ENCODE measurements at places on chromosomes 6 and 20.
A peak's percentile ranks its signal among the peaks of the same experiment; 100 is the strongest.

DNA sequence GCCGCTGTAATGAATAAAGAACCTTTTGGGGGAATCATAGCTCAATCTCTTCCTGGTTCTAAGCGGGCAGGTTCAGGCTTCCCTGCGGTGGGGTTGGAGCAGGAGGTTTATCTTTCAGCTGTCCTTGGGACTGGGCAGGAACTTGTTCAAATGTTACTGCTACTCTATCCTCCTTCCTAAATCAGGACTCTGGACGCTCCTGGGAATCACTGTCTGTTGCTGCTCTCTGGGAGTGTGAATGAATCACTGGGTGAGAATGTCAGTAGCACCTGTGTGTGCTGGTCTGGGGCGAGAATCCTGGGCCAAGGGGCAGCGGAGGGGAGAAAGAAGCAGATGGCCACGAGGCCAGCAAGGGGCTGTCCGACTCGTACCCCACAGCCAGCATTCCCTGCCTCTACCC lies 65.4 kb upstream of the ZNFX1 start:
- H3K4me1 ChIP-seq: peaks cover 9% of the 10 kb centered on the region
- H3K27ac ChIP-seq: no peak overlapping the region
- no peaks in the 10 kb centered on the region for H3K36me3 ChIP-seq
- H3K27me3 ChIP-seq: peaks cover 30% of the 10 kb centered on the region

DNA sequence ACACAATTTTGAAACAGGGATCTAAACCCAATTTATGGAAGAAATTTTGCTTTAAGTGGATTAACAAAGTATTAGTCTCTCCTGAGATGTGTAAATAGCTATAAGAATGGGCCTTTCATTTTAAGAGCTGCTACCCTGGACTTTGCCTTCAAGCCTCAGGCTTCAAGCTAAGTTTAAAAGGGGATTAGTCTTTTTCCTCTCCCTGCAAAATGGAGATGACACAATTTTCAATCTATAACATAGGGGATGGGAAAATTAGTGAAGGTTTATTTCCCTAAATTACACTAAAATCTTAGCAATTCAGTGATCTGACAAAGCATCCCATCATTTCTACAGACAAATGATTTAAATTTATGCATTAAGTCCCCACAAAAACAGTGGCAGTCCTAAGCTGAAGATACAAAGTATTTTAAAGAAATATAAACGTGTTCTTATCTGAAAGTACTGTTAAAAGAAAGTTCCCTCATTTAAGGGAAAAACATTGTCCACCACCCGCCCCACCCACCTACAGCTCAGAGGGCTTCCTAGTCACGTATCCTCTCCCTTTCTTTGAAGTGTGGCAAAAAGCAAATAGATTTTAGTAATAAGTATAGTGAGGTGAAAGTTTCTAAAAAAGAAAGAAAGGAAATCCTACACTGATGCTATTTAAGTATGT lies 14.5 kb downstream of the ARHGAP18 start:
- DNase-seq: no peak
- H3K27me3 ChIP-seq: no peaks in the 10 kb centered on the region
- no peaks in the 10 kb centered on the region for H3K36me3 ChIP-seq
- peaks cover 15% of the 10 kb centered on the region for H3K4me1 ChIP-seq

- no peak overlapping the region for H3K27ac ChIP-seq
- no peaks in the 10 kb centered on the region for H3K36me3 ChIP-seq
Observed at GRCh38 chr6:170203212-170203611, 87.7 kb downstream of the DLL1 start.

- H3K4me3 ChIP-seq: no peak overlapping the region
- H3K27me3 ChIP-seq: peaks cover 23% of the 10 kb centered on the region
- H3K27ac ChIP-seq: no peak overlapping the region
- peaks cover 2% of the 10 kb centered on the region for H3K4me1 ChIP-seq
- H3K36me3 ChIP-seq: no peaks in the 10 kb centered on the region
- no peak for DNase-seq
Observed at GRCh38 chr6:122388945-122389344, 10.5 kb upstream of the HSF2 start.

DNA sequence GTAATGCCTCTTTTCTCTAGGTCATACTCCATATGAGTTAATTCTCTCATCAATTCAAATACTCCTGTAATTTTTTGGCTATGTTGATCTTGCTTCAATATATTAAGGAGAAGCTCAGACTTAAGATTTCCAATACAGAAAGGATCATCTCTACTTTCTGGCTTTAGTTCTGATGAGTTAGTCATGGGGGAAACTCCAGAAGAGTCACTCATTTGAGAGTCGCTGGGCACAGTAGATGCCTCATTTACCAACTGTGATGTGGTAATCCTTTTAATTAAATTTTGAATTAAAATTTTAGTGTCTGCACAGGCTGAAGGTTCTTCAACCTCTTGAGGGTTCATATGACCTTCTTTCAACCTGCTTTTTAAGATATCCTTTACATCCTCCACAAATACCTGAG lies 38.5 kb downstream of the DST start:
- H3K4me1 ChIP-seq: no peaks in the 10 kb centered on the region
- H3K27me3 ChIP-seq: peaks cover 21% of the 10 kb centered on the region
- no peak for DNase-seq
- no peak overlapping the region for H3K4me3 ChIP-seq
- no peaks in the 10 kb centered on the region for H3K36me3 ChIP-seq

- H3K36me3 ChIP-seq: no peaks in the 10 kb centered on the region
- H3K27me3 ChIP-seq: peaks cover 43% of the 10 kb centered on the region
- no peak overlapping the region for H3K4me3 ChIP-seq
- H3K4me1 ChIP-seq: peaks cover 6% of the 10 kb centered on the region
- H3K27ac ChIP-seq: no peak overlapping the region
Observed at GRCh38 chr20:49349694-49350252, 71.9 kb upstream of the ZNFX1 start.

DNA sequence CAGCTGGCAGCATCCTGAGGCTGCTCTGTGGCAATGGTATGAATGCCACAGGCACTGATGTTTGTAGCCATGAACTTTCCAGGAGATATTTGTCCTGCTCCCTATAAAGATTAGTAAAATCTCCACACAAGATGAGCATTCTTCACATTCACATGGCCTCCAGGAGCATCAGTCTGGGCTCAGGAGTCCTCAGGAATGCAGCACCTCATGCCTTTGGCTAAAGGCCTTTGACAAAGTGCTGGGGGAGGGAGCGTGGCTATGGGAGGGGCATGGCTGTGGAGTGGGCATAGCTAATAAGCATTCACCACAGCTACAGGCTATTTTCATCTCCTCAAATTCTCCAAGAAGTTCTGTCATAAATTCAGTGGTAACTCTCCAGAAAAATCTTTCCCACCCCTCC lies 90.5 kb upstream of the LY86 start:
- no peak overlapping the region for H3K27ac ChIP-seq
- peaks cover 4% of the 10 kb centered on the region for H3K4me1 ChIP-seq
- no peak for DNase-seq
- no peak overlapping the region for H3K4me3 ChIP-seq
- peaks cover 51% of the 10 kb centered on the region for H3K27me3 ChIP-seq

- no peak for DNase-seq
- H3K27me3 ChIP-seq: peaks cover 72% of the 10 kb centered on the region
- peaks cover 6% of the 10 kb centered on the region for H3K4me1 ChIP-seq
- no peak overlapping the region for H3K27ac ChIP-seq
- no peak overlapping the region for H3K4me3 ChIP-seq
Observed at GRCh38 chr20:48163505-48163904, 378.2 kb upstream of the SULF2 start.

- peak; percentile 18 for DNase-seq
- H3K27ac ChIP-seq: peak overlapping the region; percentile 89
- no peaks in the 10 kb centered on the region for H3K36me3 ChIP-seq
Observed at GRCh38 chr6:129280749-129281148, 397.8 kb downstream of the LAMA2 start.

GRCh38 chr6:37713529-37714119 lies 15.9 kb upstream of the MDGA1 start:
- no peak overlapping the region for H3K27ac ChIP-seq
- no peak for DNase-seq
- H3K27me3 ChIP-seq: peaks cover 22% of the 10 kb centered on the region
- no peaks in the 10 kb centered on the region for H3K36me3 ChIP-seq
- H3K4me1 ChIP-seq: peaks cover 3% of the 10 kb centered on the region
- no peak overlapping the region for H3K4me3 ChIP-seq

GRCh38 chr6:117491916-117492315 lies 9.4 kb downstream of the DCBLD1 start:
- DNase-seq: no peak
- no peaks in the 10 kb centered on the region for H3K36me3 ChIP-seq
- peaks cover 5% of the 10 kb centered on the region for H3K27me3 ChIP-seq
- H3K4me1 ChIP-seq: peaks cover 2% of the 10 kb centered on the region

DNA sequence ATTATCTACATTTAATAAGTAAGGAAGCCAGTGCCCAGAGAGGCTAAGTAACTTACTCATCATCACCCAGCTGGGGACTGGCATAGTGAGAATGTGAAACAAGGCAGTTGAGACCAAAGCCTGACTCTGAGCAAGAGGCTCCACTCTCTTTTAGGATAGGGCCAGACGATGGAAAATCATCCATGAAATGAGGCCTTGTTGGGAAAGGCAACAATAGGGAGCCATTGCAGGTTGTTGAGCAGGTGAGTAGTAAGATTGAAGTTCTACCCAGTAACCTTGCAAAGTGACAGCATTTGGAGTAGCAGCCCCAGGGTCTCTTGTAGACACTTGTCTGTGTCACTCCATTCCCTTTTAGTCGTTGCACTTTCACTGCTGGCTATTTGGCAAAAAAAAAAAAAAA lies 2.5 kb upstream of the CPNE5 start:
- no peak for DNase-seq
- peaks cover 23% of the 10 kb centered on the region for H3K4me1 ChIP-seq
- no peak overlapping the region for H3K4me3 ChIP-seq
- no peak overlapping the region for H3K27ac ChIP-seq
- H3K27me3 ChIP-seq: peaks cover 26% of the 10 kb centered on the region
- H3K36me3 ChIP-seq: peaks cover 2% of the 10 kb centered on the region

GRCh38 chr6:47729019-47729418 lies 30.6 kb downstream of the ADGRF4 start:
- no peak overlapping the region for H3K4me3 ChIP-seq
- no peaks in the 10 kb centered on the region for H3K36me3 ChIP-seq
- H3K27ac ChIP-seq: no peak overlapping the region

GRCh38 chr6:29028821-29029220 lies 16.2 kb downstream of the OR2W1 start:
- no peaks in the 10 kb centered on the region for H3K4me1 ChIP-seq
- no peak for DNase-seq
- no peaks in the 10 kb centered on the region for H3K36me3 ChIP-seq
- no peak overlapping the region for H3K4me3 ChIP-seq
- no peak overlapping the region for H3K27ac ChIP-seq

GRCh38 chr6:21270636-21271201 lies 322.8 kb upstream of the SOX4 start:
- H3K4me1 ChIP-seq: no peaks in the 10 kb centered on the region
- no peak for DNase-seq
- no peak overlapping the region for H3K27ac ChIP-seq
- H3K36me3 ChIP-seq: peaks cover 2% of the 10 kb centered on the region
- no peaks in the 10 kb centered on the region for H3K27me3 ChIP-seq

DNA sequence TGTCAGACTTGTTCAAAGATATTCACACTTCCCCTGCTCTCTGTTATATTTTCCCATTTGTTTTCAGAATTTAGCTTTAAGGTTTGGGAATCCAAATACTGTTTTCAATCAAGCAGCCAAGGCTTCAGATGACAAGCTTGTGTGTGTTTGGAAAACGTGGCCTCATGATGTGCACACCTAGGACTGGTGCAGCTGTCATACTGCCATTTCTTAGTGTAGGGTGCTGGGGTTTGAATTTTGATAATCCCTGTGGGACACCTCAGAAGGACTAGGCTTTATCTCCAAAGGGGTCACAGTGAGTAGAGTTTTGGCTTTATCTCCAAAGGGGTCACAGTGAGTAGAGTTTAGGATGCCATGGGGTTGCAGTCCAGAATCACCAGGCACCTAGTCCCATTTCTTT lies 65.3 kb upstream of the JAG1 start:
- H3K36me3 ChIP-seq: no peaks in the 10 kb centered on the region
- H3K4me3 ChIP-seq: no peak overlapping the region
- no peak overlapping the region for H3K27ac ChIP-seq

DNA sequence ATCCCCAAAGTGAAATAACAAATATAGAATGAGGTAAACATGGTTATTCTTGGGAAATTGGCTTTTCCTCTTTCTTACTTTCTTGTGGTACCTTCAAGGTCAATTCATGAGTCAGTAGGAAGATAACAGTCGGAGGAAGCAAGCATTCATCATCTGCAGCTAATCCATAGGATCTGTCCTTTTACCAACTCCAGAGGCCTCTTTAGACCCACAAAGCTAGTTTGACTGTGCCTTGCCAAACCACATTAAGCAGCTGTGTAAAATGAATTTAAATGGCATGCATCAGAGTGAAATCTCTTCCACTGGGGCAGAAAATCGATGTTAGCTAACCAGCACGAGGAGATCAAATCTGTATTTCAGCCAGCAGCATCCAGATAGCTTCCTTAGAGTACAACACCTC lies 171.3 kb downstream of the TMEM242 start:
- H3K4me1 ChIP-seq: peaks cover 15% of the 10 kb centered on the region
- H3K27me3 ChIP-seq: no peaks in the 10 kb centered on the region
- no peak overlapping the region for H3K4me3 ChIP-seq
- H3K36me3 ChIP-seq: peaks cover 10% of the 10 kb centered on the region
- DNase-seq: no peak

DNA sequence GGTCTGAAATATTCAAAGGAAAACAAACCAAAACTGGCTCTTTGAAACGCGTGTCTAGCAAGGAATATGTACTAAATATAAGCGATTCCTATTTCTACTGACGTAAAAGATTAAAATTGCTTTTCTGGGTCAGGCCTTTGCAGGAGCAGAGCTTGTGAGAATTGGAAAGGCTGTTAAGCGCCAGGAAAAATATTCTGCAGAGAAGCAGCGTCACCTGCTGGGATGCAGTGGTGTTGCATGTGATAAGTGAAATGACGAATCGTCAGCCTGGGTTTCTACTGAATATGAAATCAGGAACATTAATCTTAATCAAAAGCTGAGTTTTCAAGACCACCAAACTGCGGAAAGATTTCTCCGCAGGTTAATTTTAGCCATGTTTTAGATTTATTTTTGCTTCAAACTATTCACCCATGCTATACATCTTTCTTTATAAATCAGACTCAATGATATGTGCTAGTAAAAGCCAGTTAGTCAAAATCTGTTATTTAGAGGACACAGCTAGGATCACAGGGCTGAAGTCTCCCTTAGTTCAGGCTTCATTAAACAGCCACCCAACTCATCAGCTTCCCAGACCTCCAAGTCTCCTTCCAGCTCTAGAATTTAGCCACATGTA lies 67.4 kb downstream of the ALDH8A1 start:
- H3K27ac ChIP-seq: no peak overlapping the region
- H3K4me3 ChIP-seq: no peak overlapping the region
- DNase-seq: peak; percentile 33
- no peaks in the 10 kb centered on the region for H3K36me3 ChIP-seq
- peaks cover 38% of the 10 kb centered on the region for H3K27me3 ChIP-seq
- H3K4me1 ChIP-seq: no peaks in the 10 kb centered on the region

- no peaks in the 10 kb centered on the region for H3K27me3 ChIP-seq
- H3K4me3 ChIP-seq: no peak overlapping the region
- no peak for DNase-seq
- H3K4me1 ChIP-seq: peaks cover 7% of the 10 kb centered on the region
- no peaks in the 10 kb centered on the region for H3K36me3 ChIP-seq
Observed at GRCh38 chr6:29736563-29736962, 13.3 kb downstream of the HLA-F start.
